Left renal pelvis (tissue), 4 donors: ENCODE measurements at places on chromosomes 16 and 17.

GRCh38 chr17:28946239-28946638, 5.1 kb downstream of the PHF12 start:
- DNase-seq = no peak

- no peak for DNase-seq
Measured at GRCh38 chr16:88303890-88304819, 78.6 kb upstream of the ZNF469 start.

DNA sequence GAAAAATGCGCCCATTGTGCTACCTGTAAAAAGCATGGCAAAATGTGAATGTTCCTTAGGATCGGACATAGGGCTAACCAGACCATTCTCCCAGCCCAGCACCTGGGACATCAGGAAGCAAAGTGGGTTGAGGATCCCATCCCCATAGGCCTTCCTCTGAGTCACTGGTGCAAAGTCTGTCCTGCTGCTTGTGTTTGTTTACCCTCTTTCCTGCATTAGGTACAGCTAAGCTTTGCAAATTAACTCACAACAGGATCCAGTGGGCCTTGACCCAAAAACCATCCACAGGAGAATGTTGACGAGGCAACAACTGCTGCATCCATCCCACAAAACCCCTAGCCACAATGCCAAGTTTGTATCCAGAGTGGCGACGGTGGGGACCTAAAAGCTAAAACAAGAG, 106.2 kb downstream of the GRIN2A start:
- DNase-seq = no peak

DNA sequence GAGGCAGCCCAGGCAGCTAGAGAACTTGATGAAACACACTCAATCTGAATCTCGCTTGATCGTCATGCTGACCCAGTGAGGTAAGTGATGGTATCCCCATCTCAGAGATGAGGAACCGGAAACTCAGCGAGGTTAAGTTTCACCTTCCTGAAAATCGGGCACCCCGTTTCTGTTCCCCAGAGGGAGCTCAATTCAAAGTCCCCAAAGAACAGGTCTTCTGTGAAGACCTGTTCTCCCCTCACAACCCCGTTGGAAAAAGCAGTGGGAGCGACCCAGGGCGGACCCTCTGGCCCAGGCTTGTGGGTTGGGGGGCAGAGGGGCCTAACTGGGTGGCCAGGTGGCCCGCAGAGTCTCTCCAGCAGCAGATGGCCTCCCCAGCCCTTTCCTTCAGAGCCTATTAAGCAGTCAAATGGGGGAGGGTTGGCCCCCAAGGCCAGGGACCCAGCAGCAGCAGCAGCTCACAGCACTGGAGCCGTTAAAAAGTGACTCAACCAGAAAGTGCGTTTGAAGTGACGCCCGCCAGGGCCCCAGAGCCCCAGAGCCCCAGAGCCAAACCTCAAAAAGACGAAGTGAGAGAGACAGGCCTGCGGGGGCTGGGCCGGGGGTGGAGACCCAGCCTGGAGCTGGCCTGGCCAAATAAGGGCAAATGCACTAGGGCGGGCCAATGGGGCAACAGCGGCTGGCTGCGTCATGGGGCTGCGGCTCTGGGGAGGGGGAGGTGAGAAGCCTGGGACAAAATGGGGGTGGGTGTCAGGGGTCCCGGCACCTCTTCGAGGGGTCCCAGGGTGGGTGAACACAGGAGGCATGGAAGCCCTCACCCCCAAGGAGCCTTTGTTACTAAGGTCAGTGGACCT, 9.2 kb upstream of the TSPOAP1 start:
- no peak for DNase-seq

- no peak for DNase-seq
Measured at GRCh38 chr16:88777471-88778270, 7.3 kb downstream of the PIEZO1 start.

GRCh38 chr17:41678907-41679739, 9.6 kb upstream of the EIF1 start:
- no peak for DNase-seq

DNA sequence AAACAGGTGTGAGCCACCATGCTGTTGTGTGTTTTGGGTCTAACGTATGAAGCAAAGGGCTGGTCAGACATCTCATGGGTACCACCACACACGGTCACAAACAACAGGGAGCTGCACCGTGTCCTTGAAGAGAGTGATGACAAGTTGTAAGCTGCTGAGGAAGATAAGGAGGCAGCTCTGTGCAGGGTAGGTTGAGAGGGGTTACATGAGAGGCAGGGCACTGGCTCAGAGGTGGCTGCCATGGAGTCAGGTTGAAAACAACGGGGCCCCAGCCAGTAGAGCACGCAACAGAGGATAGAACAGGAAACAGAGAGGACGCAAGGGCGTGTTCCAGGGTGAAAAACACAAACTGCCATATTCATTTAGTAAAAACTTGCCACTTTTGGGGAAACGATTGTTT, 52.2 kb downstream of the TRARG1 start:
- no peak for DNase-seq

- no peak for DNase-seq
Measured at GRCh38 chr17:35064516-35065215, 1.2 kb upstream of the RFFL start.

DNA sequence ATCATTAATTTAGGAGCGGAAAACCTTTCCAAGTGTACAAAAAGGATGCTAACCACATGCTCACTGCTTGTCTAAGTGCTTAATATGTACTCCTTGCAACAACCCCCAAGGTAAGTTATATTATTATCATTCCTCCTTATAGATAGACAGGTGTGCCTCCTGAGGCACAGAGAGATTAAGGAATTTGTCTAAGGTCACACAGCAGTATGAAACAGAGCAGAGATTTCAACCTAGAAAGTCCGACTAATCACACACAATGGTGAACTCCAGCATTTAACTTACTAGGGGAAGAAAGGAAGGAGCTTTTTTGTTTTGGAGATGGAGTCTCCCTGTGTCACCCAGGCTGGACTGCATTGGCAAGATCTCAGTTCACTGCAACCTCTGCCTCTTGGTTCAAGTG, 37.0 kb upstream of the USP7 start:
- DNase-seq = no peak

- DNase-seq = no peak
Measured at GRCh38 chr17:14301279-14302090, 604 bp downstream of the HS3ST3B1 start.

DNA sequence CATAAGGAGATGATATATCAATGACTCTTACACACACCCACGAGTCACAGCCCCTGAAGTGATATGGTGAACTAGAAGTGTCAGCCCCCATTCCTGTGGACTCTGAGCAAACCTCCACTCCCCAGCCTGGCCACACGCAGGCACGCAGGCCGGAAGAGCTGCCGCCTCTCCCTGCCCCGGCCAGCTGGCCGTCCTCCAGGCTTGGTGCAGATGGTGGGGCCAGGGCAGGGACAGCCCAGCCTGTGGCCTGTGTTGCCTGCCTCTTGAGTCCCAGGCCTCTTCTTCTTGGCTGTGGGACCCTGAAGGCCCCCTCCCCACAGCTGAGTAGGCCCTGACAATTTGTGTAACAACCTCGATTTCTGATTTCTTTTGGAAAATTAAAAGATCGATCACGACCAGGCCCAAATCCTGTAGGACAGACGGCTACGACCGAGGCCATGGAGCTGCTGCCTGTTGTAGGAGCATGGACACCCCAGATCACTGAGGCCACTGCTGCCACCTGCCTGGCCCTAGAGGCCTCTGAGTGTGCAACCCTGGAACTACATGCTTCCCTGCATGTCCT, 10.0 kb upstream of the MPRIP start:
- DNase-seq = no peak

DNA sequence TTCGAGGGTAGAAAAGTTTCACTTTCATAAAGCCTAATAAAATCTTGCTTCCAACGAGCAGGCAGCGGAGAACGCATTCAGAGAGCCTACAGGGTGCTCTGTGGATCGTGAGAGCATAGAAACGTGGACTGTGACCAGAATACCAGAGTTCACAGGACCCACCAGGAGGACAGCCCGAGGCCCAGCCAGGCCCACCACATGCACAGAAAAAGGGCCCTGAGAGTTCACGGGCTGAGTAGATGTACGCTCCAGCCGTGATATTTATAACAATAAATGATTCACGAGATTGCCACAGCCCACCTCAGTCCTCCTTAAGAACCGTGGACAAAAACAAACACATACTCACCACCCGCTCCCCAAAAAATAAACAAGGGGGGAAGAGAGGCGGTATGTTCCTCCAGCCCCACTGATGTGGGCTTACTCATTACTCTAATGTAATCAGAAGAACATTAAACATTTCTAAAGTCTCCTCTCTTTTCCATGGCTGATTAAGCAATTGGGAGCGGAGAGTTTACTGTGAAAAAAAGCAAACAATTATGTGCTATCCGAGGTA, 207.2 kb downstream of the C16orf78 start:
- DNase-seq = no peak

DNA sequence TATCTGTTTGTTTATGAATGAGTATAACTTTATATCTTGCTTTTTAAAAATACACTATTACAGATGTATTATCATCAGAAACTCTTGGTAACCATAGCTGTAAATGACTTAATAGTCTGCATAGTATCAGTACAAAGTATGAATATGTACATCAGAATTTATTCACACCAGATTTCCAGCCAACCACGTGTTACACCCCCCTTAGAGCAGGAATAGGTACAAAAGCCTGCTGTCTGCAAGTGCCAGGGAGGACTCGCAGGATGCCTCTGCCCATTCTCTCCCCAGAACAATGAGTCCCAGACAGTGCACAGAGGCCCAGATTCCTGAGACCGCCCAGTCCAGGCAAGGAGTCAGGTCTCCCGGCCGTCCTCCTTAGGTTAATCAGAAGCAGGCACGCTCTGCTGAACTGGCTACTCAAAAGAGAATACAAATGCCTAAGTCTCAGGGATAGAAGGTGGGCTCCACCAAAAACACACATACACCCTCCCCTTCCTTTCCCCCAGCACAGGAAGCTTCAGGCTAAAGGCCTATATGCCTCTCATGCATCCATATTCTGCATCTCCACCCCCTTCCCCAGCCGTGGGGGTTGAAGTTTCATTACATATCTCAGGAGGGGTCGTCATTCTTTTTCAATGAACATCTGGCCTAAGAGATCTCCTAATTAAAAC, 159.1 kb upstream of the CDH11 start:
- no peak for DNase-seq

DNA sequence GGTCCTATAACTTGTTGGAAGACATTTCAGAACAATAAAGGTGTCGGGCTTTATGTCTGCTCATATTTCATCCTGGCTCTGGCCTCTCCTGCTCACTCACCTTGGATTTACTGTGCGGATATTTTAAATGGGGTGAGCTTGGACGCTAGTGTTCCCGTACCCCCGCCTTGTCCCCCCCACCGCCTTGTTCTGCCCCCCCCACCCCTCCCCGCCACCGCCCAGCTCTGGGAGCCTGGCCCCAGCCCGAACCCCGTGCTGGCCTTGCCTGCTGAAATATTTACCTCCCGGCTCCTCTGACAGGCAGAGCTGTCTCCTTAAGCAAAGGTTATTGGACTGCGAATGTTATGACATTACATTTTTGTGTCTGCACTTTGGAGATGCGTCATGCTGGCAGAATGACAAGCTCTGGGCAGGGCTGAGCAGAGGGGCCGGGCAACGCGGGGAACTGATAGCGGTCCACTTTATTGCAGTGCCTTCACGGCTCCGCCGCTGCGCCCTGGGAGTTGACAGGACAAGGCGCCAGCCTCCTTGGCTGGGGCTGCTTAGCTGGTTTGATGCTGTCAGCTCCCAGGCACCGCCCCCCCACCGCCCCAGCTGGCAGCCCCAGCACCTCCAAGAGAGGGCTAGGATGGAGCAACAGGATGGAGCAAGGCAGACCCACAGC, 222.5 kb upstream of the GSE1 start:
- no peak for DNase-seq

DNA sequence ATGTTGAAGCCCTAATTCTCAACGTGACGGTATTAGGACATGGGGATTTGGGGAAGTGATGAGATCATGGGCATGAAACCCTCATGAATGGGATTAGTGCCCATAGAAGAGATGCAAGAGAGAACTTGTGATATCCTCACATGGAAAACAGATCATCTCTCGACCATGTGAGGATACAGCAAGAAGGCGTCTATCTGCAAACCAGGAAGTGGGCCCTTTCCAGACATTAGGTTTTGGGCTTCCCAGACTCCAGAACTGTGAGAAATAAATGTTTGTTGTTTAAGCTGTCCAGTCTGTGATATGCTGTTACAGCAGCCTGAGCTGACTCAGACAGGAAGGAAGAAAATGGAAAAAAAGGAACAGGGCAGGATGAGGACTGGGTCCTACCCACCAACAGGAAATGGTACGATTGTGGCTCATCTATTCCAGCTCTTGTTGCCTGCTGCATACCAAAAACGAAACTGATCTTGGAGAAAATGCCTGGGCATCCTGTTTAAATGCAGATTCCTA, 21.9 kb upstream of the SSTR2 start:
- no peak for DNase-seq

DNA sequence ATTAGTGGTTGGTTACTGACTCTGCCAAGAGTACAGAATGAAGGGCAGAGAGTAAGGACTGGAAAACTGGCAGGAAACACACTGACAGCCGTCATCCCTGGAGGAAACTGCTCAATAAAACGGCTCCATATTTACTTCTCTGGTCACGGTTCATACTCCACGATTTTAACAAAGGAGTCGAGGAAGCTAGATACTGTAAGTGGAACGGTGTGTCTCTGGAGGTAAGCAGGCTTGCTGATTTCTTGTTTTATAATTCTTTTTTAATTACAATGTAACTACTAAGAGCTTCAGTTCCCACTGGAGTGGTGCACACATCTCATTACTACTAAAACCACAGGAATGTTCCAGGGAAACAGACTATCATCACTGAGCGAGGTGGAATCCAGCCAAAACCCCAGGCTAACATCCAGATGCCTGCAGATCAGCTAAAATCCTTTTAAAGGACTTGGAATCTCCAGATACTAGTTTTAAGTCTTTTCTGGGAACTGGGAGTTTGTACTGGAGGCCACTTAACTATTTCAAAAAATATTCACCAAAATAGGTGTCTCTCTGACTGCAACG, 17.8 kb downstream of the SERPINF1 start:
- no peak for DNase-seq

DNA sequence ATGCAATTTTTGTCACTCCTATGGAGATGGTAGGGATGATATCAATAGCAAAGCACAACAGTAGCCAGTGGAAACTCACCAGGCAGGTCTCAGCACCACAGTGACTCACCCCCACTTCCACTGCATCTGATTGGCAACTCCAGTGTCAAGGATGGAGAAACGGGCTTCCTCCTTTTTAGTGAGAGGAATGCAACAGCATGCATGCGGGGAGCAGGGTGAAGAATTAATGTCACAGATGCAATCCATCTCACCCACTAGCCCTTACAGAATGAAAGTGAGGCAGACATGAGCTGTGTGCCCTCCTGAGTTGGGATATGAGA, 467.0 kb upstream of the C16orf82 start:
- no peak for DNase-seq

GRCh38 chr17:233473-233941, 52.1 kb upstream of the DOC2B start:
- DNase-seq = no peak
